ENCODE measurements at places on chromosomes 11 and 22.

DNA sequence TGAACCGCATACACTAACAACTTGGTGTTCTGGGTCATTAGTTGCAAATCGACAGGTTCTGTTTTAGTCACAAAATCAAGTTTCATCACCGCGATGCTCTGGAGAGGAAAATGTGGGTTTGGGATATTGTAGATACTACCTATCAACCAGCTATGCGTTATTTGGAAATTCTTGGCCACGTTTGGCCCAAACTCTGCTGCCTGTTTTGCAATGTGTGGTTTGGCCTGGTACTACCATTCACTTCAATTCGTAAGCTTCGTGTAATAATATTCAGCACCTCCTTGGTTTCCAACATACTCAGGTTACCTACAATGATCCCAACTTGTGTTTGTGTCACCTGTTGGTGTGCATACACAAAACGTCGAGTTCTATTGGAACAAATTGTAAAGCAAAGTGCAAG lies 16.2 kb upstream of the ACER3 start:
- no peak for DNase-seq

- DNase-seq: no peak
Measured at GRCh38 chr22:40507491-40507890, 129.0 kb downstream of the MRTFA start.

DNA sequence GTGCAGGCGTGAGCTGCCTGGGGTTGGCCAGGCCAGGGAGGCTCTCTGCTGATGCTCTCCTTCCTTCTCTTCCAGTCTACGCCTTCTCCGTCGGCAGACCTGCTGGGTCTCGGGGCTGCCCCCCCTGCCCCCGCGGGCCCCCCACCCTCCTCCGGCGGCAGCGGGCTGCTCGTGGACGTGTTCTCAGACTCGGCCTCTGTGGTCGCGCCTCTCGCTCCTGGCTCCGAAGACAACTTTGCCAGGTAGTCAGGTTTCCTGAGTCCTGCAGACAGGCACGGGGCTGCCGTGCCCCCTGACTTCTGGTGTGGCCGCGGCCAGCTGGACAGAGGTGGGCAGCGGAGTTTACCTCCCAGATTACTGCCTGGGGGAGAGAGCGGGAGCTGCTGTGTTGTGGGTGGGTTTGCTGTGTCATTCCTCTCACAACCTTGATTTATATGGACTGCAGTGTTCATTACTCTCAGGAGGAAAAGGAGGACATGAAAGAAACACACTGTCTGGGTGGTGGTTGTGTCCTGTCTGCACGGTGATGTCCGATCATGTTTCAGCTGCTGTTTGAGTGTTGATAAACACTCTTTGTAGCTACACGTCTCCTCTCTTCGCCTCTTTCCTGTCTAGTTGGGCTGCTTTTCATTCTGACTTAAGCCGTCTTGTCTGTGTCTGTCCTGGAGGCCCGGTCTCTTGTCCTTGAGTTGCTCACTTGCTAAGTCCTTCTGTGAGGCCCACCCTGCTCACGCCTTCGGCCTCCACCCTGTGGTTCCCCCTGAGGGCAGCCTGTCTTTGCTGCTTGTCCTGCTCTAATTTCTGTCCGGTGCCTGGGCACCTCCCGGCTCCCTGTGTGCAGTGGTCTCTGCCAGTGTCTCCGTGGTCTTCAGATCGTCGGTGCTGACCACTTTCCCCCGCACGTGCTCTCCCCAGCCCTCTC lies 35.9 kb downstream of the MUC6 start:
- no peak for DNase-seq

DNA sequence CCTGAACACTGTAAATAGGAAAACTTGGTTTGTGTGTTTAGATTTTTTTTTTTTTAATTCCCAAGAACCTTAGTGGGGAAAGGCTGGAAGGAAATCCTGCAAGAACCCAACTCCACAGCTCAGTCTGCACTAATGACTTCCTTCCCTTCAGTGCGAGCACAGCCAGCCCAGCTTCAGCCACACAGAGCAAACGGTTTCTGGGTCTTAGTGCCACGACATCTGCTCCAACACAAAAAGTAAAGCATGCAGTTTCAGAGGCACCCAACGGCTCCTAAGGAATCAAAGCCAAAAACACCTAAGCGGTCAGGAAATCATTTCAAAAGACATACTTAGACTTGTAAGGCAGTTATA lies 236.1 kb downstream of the TTC28 start:
- DNase-seq: peak; percentile 58

- no peak for DNase-seq
Measured at GRCh38 chr11:45563810-45564209, 101.6 kb downstream of the CHST1 start.

- DNase-seq: peak; percentile 26
Measured at GRCh38 chr11:45163956-45164575, 17.6 kb downstream of the PRDM11 start.
